NCI-H1417 (cell line): ENCODE measurements at places on chromosomes 6 and 20.

DNA sequence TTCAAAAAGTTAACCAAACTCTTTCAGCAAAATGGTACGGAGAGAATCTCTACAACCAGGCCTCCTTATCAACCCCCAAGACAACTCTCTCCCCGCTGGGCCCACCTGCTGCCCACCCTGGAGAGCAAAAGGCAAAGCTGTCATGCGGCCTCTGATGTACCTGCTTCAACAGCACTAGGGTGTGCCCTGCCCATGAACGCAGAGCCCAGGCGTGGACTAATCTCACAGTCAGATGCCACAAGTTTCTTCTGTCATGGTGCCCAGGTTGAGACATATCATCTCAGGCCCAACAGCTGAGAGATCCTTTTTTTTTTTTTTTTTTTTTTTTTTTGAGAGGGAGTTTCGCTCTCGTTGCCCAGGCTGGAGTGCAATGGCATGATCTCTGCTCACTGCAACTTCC is 26.3 kb downstream of the SLC2A4RG start:
- DNase-seq, result no peak

DNA sequence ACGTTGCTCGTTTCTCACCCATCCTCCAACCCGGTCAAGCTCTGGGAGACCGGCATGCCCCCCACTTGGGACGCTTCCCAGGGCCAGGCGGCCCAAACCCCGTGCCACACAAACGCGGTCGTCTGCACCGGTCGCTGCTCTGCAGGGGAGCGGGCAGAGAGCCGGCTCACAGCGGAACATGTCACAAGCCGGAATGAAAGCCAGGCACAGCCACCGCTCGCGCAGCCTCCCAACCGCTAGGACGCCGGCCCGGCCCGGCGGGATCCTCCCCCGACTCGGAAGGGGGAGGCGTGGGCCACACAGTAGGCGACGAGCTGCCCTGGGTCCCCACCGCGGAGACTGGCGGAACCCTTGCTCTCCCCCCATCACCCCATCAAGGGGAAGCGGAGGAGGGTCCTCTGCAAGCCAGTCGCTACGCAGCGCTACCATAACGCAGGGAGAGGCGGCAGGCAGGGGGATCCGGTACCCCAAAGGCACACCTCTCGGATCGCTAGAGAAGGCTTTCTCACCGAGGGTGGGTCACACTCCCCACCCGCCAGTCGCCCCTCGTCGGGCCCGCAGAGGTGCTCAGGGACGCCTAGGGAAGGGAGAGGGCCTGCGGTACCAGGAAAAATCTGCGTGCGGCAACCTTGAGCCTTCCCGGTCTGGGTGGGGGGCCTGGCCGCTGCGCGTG is 768.4 kb upstream of the DEFB115 start:
- no peak for DNase-seq

DNA sequence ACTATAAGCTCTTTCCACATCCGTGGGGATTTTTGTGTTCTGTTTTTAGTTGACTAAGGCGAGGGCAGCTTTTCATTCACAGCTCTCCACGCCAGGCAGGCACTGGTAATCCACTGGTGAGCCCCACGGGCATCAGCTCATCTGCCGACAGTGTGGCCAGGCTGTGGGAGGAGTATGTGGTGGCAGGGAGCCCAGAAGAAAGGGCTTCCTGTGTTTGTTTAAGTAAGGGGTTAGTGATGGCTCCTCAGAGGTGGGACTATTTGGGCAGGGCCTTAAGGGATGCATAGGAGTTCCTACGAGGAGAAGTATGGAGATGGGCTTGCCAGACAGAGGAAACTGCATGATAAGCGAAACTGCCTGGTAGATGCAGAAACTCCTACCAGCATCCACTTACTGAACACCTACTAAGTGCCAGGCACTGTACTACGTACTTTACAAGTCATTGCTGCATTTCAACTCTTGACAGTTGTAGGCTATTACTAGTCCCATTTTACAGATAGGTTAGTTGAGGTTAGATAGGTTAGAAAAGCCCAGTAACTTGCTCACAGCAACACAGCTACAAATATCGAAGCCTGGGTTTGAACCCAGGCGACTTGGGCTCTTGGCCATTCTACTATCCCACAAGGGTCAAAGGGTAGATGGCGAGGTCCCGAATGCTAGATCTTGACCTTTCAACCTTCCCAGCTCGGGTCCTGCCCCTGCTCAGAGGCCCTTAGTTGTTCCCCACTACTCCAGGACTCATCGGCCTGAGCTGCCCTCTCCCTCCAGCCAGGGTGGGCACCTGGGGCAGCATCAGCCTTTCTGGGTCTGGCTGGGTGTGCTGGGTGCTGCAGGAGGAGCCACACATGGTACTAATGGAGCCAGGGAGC is 55.1 kb downstream of the CEBPB start:
- DNase-seq, result no peak

DNA sequence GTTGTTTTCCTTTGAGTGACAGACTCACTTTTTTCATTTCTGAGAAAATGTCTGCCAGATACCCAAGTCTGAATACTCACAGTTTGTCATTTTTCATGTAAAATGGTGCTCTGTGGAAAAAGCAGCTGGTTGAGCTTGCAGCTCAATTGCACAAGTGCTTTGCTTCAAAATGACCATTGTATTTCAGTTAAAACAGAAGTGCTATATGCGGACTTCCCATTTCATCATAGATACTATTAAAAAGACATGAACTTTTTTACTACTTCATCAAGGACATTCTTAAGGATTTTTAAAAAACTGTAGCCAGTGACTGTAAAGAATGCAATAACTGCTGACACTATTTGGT is 61.5 kb downstream of the KCNS1 start:
- no peak for DNase-seq

DNA sequence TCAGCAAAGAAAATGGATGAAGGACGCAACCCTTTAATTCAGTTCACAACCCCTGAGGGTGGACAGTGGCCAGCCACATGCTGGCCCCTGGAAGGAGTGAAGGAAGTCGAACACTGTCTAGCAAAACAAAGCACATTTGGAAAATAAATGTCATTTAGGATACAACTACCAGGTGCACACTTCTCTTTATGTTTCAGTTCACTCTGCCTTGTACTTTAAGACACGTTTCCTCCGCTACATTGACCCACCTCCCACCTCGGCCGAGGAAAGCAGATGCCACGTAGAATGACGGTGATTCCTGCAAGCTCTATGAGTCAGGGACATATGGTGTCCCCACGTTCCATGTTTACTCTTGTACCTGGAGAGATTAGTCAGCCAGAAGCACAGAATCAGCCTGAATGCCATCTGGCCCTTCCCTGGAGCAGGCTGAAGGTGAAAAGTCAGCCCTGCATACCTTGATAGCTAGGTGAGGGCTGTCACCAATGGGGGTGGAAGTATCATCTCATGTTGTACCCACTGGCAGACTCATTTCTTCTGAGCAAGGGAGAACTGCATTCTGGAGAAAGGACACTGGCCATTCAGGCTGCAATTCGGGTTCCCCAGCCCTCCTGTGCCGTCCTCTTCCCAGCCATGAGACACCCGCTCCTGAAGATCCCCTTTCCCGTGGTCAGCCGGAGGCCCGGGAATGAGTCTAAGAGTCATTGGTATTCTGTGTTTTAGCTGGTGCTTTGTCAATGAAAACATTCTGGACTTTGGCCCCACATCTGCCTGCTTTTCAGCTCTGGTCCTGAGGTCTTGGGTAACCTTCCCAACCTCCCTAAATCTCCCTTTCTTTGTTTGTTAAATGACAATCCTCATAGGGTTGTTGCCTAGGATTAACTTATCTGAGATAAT is 60.6 kb downstream of the FOXA2 start:
- DNase-seq, result no peak

DNA sequence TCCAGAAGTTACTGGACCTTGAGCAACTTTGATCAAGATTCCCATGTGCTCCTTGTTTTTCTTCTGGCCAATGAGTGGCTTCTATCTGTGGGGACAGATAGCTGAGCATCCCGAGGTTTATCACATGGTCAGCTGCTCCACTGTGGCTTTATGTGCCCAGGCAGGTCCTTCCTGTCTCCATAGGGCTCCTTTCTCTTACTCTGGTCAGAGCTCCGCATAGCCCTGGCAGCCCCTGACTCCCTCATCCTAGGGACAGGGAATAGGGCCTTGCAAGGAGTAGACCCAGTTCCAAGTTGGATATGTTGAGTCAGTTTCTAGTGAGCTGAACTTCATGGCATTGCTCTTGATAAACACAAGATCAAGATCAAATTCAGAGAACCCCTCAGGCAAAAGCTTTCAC is 6.4 kb upstream of the MAS1L start:
- DNase-seq, result no peak

- no peak for DNase-seq
Measured at GRCh38 chr6:116812051-116812650, 16.7 kb downstream of the GPRC6A start.

GRCh38 chr6:165456286-165456685 is 146.9 kb upstream of the C6orf118 start:
- DNase-seq, result no peak

DNA sequence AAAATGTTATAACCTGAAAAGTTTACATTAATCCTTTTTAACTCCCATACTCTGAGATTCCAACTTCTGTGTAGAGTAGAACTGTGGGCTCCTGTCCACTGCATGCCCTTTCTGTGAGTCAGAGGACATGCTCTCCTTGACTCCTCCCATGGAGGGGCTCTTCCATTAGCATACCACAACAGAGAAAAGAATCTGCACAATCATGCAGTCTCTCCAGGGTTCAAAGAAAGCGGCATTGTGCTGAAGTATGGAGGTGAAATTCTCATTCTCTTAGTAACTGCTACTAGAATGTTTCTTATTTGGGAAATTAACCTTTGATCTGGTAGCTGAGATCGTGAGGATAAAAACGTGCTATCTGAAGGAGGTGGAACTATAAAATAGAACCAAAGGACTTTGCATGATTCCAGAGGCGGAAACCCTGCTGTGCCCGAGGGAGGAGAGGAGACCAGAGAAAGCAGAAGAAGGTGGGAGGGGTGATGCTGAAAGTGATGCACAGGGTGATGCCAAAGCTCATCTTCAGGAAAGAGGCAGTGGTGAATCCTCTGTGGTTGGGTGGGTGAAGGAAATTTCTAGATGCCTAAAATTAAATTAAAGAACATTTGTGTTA is 202.2 kb upstream of the PCSK2 start:
- no peak for DNase-seq

DNA sequence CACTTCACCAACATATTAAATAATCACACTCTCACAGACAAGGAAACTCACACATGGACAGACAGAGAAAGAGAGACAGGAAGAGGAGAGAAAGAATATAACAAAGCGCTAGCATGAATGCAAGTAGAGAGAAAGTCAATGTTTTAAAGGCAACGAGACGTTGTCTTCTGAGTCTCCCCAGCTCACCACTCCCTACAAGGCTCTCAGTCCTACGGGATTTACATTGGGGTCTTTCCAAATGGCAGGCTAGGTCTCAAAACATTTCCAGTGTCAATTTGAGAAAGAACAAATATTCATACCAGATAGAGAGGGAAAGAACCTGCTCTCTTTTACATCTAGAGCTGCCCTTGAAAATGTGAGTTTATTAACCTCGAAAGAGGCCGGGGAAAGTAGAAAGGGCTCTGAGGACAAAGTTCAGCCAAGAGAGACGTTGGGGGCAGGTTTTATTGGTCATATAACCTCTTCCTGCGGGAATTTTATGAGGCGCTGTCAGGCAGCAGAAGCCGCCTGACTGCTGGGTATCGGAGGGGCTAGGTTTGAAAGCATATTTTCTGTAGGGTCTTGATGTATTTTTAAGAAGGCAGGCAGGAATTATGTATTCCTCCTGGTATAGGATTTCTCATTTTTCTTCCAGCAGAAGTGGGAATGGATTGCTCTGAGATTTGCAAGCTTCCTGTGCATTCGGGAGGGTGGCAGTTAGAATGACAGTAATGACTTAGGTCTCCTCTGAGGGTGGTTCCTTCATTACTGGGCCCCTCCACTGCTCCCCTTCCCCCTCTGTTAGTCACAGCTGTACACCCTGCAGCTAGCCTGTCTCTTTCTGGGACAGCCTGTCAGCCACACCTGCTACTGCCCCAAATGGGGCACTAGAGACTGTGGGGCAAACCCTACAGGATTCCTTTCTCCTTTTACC is 34.4 kb upstream of the KIF16B start:
- DNase-seq, result no peak

DNA sequence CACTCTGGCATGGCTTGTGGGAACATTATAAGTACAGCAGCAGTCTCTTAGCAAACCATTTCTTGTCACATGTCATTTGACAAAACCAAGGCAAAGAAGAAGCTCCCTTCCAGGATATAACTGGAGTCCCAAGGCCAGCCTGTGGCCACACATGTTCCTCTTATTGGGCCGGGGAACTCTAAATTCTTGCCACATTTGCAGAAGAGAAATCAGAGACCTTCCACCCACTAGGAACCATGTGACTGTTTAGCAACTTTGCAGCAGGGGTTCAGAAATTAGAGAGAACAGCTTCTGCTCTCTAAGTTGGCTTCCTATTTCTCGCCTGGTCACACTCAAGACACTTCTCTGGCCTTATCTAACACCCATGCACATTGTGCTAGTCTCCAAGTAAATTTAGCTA is 20.4 kb upstream of the MEP1A start:
- no peak for DNase-seq

GRCh38 chr6:25157183-25157582 is 122.0 kb upstream of the CARMIL1 start:
- DNase-seq, result no peak

DNA sequence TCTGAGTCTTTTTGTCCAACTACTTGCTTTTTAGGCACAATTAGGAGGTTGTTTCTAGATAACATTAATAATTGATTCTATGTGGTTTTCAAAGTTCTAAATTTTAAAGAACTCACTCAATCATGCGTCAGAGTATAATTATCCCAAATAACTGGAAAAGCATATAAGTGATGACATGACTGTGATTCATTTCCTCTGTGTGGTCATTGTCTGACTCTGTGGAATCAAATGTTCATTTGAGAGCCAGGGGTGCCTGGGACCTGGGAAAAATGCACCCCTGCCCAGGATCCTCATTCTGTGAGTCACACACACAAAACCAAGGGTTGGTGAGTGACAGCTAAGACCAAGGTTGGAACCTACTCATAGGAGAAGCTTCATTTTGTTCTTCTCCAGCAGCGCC is 127.1 kb upstream of the MLIP start:
- no peak for DNase-seq

DNA sequence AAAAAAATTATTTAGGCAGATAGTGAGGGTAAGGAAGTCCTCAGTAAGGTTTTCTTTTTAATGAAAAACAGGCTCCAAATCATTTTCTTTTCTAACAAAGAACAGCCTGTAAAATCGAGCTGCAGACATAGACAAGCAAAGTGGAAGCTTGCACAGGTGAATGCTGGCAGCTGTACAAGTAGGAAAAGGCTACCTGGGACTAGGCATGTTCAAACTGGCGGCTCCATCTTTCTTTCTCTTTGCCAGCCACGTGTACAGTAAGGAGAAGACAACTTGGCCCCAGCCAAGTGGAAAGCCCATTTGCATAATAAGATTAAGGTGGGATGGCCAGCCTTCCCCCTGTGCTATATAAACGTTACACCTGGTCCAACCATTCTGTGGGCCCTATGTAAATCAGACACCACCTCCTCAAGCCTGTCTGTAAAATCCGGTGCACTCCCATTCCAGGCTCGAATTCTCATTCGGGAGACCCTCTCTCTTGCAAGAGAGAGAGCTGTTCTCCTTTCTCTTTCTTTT is 27.0 kb upstream of the SLC2A12 start:
- no peak for DNase-seq

GRCh38 chr20:24950128-24950835 is 1.2 kb downstream of the CST7 start:
- DNase-seq, result no peak
